ENCODE measurements at places on chromosomes 11 and 22.

GRCh38 chr22:46355369-46355995 is 20.0 kb downstream of the TRMU start:
- H3K36me3 ChIP-seq, result peaks cover 5% of the 10 kb centered on the region
- peak; percentile 89 for DNase-seq
- no peak overlapping the region for H3K4me3 ChIP-seq
- H3K27me3 ChIP-seq, result no peaks in the 10 kb centered on the region

GRCh38 chr22:37179126-37179470 is 8.9 kb downstream of the C1QTNF6 start:
- DNase-seq, result no peak
- H3K36me3 ChIP-seq, result no peaks in the 10 kb centered on the region
- H3K4me1 ChIP-seq, result no peaks in the 10 kb centered on the region
- H3K27me3 ChIP-seq, result no peaks in the 10 kb centered on the region

- H3K36me3 ChIP-seq, result no peaks in the 10 kb centered on the region
- no peaks in the 10 kb centered on the region for H3K27me3 ChIP-seq
- DNase-seq, result no peak
- no peaks in the 10 kb centered on the region for H3K4me1 ChIP-seq
- H3K4me3 ChIP-seq, result no peak overlapping the region
- no peak overlapping the region for H3K27ac ChIP-seq
Observed at GRCh38 chr22:48443680-48444079, 1384.0 kb downstream of the BRD1 start.

- H3K27me3 ChIP-seq, result no peaks in the 10 kb centered on the region
- no peaks in the 10 kb centered on the region for H3K36me3 ChIP-seq
- H3K4me1 ChIP-seq, result peaks cover 4% of the 10 kb centered on the region
- H3K4me3 ChIP-seq, result no peak overlapping the region
- no peak for DNase-seq
- H3K27ac ChIP-seq, result no peak overlapping the region
Observed at GRCh38 chr11:43994196-43994595, 51.8 kb downstream of the C11orf96 start.

- H3K27ac ChIP-seq, result peak overlapping the region; percentile 88
- no peaks in the 10 kb centered on the region for H3K36me3 ChIP-seq
- DNase-seq, result no peak
- no peak overlapping the region for H3K4me3 ChIP-seq
Observed at GRCh38 chr22:39021552-39022250, 774 bp downstream of the APOBEC3D start.

- peaks cover 13% of the 10 kb centered on the region for H3K4me1 ChIP-seq
- no peaks in the 10 kb centered on the region for H3K36me3 ChIP-seq
- no peak overlapping the region for H3K4me3 ChIP-seq
- H3K27me3 ChIP-seq, result no peaks in the 10 kb centered on the region
- no peak overlapping the region for H3K27ac ChIP-seq
- no peak for DNase-seq
Observed at GRCh38 chr11:73995247-73995646, 12.6 kb upstream of the UCP2 start.

DNA sequence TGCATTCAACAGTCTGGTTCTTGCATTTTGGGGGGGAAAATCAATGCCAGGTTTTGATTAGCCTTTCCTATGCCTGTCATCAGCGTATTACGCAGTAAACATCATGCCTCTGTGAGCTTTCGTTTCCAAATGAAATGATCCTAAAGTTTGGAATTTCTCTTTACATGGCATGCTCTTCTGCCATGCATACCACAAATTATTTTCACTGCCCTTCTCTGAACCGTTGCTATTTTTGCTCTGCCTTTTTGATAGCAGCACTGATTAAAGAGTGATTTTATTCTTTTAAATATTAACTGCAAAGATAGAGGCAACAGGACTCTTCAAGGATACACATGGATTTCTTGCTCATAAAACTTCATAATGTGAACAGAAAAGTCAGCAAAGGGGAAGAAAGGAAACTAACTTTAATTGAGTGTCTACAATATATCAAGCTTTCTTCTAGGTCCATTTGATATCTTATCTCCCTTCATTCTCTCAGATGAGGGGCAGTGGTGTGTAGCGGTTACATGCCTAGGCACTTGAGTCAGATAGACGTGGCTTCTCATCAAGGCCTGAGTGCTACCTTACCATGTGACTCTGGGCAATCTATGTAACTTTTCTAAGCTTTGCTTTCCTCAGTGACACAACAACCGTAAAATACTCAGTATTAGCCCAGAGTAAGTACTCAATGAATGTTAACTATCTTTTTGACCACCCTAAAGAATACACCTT is 25.0 kb upstream of the FZD4 start:
- DNase-seq, result no peak
- H3K4me3 ChIP-seq, result no peak overlapping the region
- H3K27me3 ChIP-seq, result no peaks in the 10 kb centered on the region
- no peaks in the 10 kb centered on the region for H3K4me1 ChIP-seq
- no peaks in the 10 kb centered on the region for H3K36me3 ChIP-seq

- no peak overlapping the region for H3K27ac ChIP-seq
- no peak for DNase-seq
- peaks cover 19% of the 10 kb centered on the region for H3K4me1 ChIP-seq
- H3K36me3 ChIP-seq, result no peaks in the 10 kb centered on the region
- H3K27me3 ChIP-seq, result no peaks in the 10 kb centered on the region
Observed at GRCh38 chr11:132036220-132036619, 665.8 kb downstream of the NTM start.

DNA sequence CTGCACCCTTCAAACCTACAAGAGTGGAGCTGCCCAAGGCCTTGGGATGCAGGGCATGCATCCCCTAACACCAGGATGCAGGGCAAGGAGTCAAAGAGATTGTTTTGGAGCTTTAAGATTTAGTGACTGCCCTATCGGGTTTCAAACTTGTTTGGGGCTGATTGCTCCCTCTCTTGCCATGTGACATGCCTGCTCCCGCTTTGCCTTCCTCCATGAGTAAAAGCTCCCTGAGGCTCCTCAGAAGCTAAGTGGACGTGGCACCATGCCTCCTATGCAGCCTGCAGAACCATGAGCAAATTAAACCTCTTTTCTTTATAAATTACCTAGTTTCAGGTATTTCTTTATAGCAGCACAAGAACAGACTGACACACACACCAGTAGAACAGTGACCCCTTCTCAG is 15.8 kb upstream of the CSF2RB start:
- H3K27me3 ChIP-seq, result no peaks in the 10 kb centered on the region
- peaks cover 11% of the 10 kb centered on the region for H3K4me1 ChIP-seq
- H3K27ac ChIP-seq, result no peak overlapping the region
- DNase-seq, result peak; percentile 26
- H3K4me3 ChIP-seq, result no peak overlapping the region
- H3K36me3 ChIP-seq, result no peaks in the 10 kb centered on the region

- no peaks in the 10 kb centered on the region for H3K4me1 ChIP-seq
- H3K27ac ChIP-seq, result no peak overlapping the region
Observed at GRCh38 chr11:50098186-50098725, 65.6 kb downstream of the OR4C45 start.

DNA sequence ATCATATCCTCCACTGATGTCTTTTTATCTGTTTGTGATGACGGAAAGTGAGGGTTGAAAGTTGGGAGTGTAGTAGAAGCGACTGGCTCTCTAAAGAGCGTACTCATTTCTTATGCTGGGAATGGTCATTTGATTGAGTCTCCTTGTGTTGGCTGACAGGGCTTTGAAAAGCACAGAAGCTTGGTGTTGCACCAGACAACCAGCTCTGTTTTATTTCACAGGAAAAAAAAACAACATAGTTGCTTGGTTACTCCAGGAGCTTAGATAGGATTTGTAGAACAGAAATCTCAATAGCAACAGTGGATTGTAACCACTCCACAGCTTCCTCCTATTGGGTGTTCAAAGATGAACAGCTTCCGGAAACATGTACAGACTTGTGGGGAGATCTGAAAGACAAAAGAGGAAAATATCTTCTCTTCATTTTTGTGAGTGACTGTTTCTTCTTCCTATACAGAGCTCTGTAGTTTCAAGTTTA is 2.7 kb downstream of the RBM14 start:
- H3K4me1 ChIP-seq, result peaks cover 25% of the 10 kb centered on the region
- peaks cover 22% of the 10 kb centered on the region for H3K36me3 ChIP-seq

- no peaks in the 10 kb centered on the region for H3K27me3 ChIP-seq
- peaks cover 9% of the 10 kb centered on the region for H3K4me1 ChIP-seq
- no peak overlapping the region for H3K4me3 ChIP-seq
- H3K36me3 ChIP-seq, result no peaks in the 10 kb centered on the region
- 0 out of 2 replicates have a peak overlapping the region, but pooled peaks have one; percentile 4 for H3K27ac ChIP-seq
Observed at GRCh38 chr11:10878408-10879214, 20.8 kb upstream of the ZBED5 start.

DNA sequence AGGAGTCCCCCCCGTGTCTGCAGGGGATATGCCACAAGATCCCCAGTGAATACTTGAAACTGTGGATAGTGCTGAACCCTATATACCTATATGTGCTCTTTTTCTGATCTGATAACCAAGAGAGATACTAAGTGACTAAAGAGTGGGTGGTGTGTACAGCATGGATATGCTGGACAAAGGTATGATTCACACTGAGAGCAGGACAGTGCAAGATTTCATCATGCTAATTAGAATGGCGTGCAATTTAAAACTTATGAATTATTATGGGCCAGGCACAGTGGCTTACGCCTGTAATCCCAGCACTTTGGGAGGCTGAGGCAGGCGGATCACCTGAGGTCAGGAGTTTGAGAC is 90.2 kb upstream of the ALKBH3 start:
- no peak overlapping the region for H3K27ac ChIP-seq
- no peaks in the 10 kb centered on the region for H3K27me3 ChIP-seq
- DNase-seq, result no peak
- no peaks in the 10 kb centered on the region for H3K36me3 ChIP-seq

DNA sequence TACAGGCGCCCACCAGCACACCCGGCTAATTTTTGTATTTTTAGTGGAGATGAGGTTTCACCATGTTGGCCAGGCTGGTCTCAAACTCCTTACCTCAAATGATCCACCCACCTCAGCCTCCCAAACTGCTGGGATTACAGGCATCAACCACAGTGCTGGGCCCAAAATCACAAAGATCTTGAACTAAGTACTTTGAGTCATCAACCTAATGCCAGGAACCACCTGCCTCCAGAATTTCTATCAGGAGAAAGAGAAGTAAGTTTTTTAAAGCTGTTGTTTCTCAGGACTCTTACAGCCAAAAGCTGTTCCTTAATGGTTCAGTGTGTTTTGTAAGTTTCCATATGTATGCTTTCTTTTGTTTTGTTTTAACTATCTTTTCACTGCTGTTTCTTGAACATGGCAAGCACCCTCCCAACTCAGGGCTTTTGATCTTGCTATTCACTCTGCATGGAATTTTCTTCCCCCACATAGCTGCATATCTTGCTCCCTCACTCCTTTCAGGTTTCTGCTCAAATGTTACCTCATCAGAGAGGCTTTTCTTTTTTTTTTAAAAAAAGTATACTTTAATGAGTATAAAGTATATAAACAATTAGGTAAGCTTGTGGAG is 6.0 kb upstream of the PAK1 start:
- no peaks in the 10 kb centered on the region for H3K36me3 ChIP-seq
- peak; percentile 88 for DNase-seq
- no peaks in the 10 kb centered on the region for H3K27me3 ChIP-seq

GRCh38 chr11:71463331-71464211 is 10.6 kb downstream of the NADSYN1 start:
- H3K36me3 ChIP-seq, result peaks cover 10% of the 10 kb centered on the region
- H3K4me3 ChIP-seq, result no peak overlapping the region
- H3K27ac ChIP-seq, result no peak overlapping the region
- no peaks in the 10 kb centered on the region for H3K4me1 ChIP-seq
- no peaks in the 10 kb centered on the region for H3K27me3 ChIP-seq

DNA sequence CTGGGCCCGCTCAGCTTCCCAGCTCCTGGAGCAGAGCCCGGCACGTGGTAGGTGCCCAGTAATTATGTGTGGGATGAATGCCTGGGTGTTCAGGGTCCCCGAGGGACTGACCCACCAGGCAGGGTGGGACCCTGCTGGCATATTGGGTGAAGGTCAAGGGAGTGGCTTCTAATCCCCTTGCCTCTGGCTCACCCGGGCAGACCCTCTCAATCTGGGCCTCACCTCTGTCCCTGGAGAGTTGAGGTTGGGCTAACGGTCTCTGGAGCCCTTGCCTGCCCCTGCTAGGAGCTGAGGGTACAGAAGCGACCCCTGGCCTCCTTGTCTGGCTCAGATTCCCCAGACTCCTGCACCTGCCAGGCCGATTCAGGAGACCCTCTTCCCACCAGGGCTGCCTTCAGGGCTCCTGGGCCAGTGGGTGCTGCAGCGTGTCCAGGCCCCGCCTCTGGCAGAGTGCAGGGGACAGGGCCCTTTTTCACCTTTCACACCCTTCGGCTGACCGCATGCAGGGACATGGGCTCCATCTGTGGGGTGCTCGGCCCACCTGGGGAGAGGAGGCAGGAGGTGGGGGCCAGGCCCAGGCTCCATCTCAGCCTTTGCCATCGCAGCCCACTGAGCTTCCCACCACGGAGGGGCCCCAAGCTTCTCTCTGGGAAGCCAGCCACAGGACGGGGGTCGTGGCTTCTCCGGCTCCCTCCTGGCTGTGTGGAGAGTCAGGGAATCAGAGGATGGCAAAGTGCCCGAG is 3.8 kb upstream of the CTSD start:
- no peak for DNase-seq
- H3K27ac ChIP-seq, result no peak overlapping the region
- H3K4me1 ChIP-seq, result peaks cover 9% of the 10 kb centered on the region
- no peaks in the 10 kb centered on the region for H3K27me3 ChIP-seq
- H3K4me3 ChIP-seq, result no peak overlapping the region

DNA sequence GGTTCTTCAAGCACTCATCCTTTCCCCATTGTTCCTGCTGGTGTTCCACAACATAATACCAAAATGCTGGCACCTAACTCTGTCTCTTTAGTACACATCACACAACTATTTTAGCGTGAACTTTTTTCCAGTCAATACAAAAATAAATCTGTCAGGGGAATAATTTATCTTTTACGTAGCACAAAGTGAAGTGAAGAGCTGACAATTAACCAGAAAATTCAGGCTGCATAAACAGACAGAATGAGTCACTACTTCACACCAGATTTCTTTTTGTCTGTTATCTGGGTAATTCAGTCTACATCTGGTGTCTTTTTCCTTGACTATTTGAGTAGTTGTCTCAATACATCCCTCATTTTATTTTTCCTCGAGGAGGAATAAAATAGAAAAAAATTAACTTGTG is 7.9 kb upstream of the ETS1 start:
- H3K4me1 ChIP-seq, result peaks cover 59% of the 10 kb centered on the region
- H3K27me3 ChIP-seq, result no peaks in the 10 kb centered on the region
- DNase-seq, result no peak
- no peak overlapping the region for H3K27ac ChIP-seq
- H3K36me3 ChIP-seq, result no peaks in the 10 kb centered on the region

GRCh38 chr22:31099841-31100761 is 7.3 kb downstream of the SELENOM start:
- H3K27ac ChIP-seq, result no peak overlapping the region
- H3K36me3 ChIP-seq, result no peaks in the 10 kb centered on the region
- peaks cover under 1% of the 10 kb centered on the region for H3K27me3 ChIP-seq
- H3K4me1 ChIP-seq, result peaks cover 14% of the 10 kb centered on the region

DNA sequence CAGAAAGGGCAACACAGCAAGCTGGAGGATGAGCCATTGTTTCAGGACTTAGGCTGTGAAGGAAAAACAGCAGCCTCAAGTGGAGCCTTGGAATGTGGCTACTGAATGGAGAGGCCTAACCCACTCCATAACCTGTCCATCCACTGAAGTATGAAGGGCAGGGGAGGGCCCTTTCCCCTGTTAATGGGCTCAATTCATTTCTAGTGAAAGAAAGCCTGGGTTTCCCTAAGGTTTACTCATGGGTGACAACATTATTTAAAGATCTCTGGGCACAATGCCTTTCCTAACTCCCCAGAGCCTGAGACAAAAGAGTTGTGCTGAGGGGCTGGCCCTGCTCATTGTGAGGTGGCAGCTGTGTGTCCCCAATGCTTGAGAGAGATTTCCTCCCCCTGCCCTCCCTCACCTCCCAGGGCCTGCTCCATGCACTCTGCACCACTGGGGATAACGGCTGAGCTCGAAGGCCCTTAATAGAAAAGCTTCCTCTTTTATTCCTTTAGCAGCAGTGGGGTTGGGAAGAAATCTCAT is 83.8 kb downstream of the ME3 start:
- H3K4me1 ChIP-seq, result peaks cover 14% of the 10 kb centered on the region
- peak; percentile 43 for DNase-seq
- no peaks in the 10 kb centered on the region for H3K27me3 ChIP-seq
- no peaks in the 10 kb centered on the region for H3K36me3 ChIP-seq
- H3K4me3 ChIP-seq, result no peak overlapping the region
